Frontal cortex (tissue), 4 donors: ENCODE measurements at places on chromosomes 6 and 20. TPM values are rescaled to one million over a fixed set of nuclear protein-coding genes. Genes with fewer than 3 reads are reported as not detected.

- no peak for DNase-seq
Measured at GRCh38 chr6:98203170-98203806, 631.1 kb upstream of the POU3F2 start.

GRCh38 chr6:141195251-141195832, 937.4 kb upstream of the GJE1 start:
- DNase-seq, result no peak

DNA sequence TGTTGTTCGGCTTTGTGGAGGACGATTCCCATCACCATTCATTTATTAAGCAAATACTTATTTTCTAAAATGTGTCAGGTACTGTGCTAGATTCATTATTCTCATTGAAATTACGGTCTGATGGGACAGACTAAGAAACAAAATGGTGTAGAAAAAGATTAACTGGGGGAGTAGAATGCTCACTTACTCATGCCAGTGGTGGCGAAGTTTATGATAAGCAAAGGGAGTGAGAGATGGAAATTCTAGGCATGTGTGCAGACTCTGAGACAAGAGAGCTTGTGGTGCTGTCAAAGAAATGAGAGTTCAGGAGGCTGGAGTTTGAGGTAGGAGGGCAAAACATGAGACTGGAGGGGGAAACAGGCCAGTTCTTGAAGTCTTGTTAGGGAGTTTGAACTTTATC, 896 bp downstream of the RPP21 start:
- DNase-seq, result no peak

KHDRBS2 gene
- total RNA-seq, result 62.4 TPM

GFOD1 gene
- total RNA-seq, result 32.2 TPM
